LNCaP clone FGC (cell line): ENCODE measurements at places on chromosomes 13 and 19.

- no peak for DNase-seq
Measured at GRCh38 chr13:50390503-50391248, 375.4 kb downstream of the KCNRG start.

GRCh38 chr19:21092109-21092508 is 10.1 kb downstream of the ZNF714 start:
- no peak for DNase-seq

DNA sequence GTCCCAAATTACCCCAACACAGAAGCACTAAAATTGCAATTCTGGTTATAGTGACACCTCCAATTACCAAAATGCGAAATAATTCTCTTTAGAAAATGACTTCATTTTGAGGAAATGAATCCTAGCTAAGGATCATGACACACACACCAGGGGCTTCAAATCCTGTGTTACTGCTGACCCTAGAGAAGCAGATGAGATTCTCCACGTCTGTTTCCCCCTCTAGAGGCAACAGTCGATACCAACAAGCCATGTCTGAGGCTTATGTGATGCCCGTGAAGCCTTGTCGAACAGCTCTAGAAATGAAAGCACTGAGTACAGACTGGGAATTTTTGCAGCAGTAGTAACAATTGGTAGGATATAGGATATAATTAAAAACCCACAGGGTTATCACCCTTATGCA is 153.6 kb upstream of the TMTC4 start:
- no peak for DNase-seq

- no peak for DNase-seq
Measured at GRCh38 chr13:106530980-106531481, 4.4 kb downstream of the EFNB2 start.

GRCh38 chr13:38759390-38759789 is 72.5 kb downstream of the FREM2 start:
- DNase-seq = no peak

GRCh38 chr19:17775991-17776803 is 18.7 kb upstream of the B3GNT3 start:
- DNase-seq = no peak

- no peak for DNase-seq
Measured at GRCh38 chr13:112896736-112897602, 72.0 kb upstream of the MCF2L start.

- no peak for DNase-seq
Measured at GRCh38 chr19:39205449-39205764, 1.3 kb upstream of the SYCN start.

GRCh38 chr13:42762917-42763316 is 18.5 kb upstream of the FAM216B start:
- no peak for DNase-seq

- no peak for DNase-seq
Measured at GRCh38 chr19:51599084-51599483, 28.0 kb downstream of the ZNF175 start.

- no peak for DNase-seq
Measured at GRCh38 chr13:41405367-41405766, 52.0 kb upstream of the RGCC start.

DNA sequence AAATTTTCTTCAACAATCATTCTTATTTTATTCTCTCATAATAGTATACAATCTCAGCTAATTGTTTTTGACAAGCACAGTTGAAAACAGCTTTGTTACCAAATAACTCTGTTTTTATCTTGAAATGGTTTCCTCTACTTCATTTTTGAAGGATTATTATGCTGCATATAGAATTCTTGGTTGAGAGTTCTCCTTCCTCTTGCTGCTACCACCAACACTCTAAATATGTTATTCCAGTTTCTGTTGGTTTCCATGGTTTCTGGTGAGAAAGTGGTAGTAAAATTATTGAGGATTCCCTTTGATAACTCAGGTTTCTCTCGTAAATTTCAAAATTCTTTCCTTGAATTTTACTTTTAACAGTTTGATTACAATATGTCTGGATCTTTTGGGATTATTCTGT is 1725.9 kb downstream of the PCDH9 start:
- DNase-seq = no peak
